Stimulated activated CD8-positive, alpha-beta memory T cell treated with anti-CD3 and anti-CD28 coated beads, Interleukin-2, amount 100 ng/mL, for 48 hours (primary cell): ENCODE measurements at places on chromosomes 13 and 19.

DNA sequence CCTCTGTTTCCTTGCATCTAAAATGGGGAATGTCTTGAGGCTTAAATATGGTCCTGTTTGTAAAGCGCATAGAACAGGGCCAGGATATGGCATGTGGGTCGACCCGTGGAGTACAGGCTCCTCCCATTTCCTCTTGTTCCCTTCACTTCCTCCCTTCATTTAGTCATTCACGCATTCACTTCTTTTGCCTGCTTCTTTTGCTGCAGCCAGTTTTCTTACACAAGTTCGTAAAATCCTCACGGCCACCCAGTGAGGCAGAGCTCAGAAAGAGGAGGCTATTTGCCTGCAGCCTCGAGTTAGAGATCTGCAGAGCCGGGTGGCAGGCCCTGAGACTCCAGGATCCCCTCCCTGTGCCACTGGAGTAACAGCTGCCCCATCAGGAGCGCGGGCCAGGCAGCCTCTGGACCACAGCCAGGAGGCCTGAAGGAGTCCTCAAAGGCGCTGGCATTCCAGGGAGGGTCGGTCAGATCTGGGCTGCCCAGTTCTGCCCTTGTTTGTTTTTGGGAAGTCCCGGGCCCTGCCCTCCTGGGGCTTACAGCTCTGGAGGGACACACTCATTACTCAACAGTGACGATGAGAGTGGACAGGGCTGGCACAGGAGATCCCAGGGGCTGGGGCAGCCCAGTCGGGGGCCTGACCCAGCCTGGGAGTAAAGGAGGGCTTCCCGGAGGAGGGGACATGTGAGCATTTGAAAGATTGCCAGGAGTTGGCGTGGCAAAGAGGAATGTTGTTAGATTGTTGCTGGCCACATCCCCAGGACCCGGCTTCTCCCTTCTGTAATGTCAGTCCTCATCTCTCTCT, 4.6 kb downstream of the PPP5C start:
- no peak for DNase-seq

DNA sequence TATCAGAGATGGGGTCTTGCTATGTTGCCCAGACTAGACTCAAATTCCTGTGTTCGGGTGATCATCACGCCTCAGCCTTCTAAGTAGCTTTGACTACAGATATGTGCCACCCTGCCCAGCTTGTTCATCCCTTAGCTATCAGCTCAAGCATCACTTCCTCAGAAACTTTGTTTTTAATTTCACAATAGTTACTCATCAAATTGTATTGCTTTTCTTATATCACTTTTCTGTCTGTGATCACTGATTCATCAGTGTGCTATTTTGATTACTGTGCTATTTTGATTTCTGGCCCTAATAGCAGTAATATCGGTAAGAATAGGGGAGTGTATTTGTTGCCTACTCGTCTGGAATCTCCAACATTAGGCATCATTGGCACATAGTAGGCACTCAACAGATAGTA, 878.6 kb upstream of the PCDH20 start:
- no peak for DNase-seq

- DNase-seq: no peak
Measured at GRCh38 chr13:24040835-24041234, 119.7 kb upstream of the SPATA13 start.

DNA sequence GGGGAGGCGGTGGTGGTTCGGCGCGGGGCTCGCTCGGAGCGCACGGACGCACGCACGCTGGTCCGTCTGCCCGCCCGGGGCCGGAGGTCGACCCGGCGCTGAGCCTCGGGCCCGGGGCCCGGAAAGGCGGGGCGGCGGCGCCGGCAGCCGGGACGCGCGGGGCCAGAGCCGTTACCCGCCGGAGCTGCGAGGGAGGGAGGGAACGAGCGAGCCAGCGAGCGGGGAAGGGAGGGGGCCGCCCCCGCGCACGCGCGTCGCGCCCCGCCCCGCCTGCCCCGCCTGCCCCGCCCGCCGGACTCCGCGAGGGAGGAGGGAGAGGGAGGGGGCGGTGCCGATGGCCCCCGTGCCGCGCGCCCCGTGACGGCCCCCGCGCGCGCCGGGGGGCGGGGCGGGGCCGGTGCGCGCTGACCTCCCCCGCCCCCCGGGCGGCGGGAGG, 15.0 kb downstream of the CIC start:
- peak; percentile 64 for DNase-seq
